AG04449 (cell line): ENCODE measurements at places on chromosomes 1 and 21.

DNA sequence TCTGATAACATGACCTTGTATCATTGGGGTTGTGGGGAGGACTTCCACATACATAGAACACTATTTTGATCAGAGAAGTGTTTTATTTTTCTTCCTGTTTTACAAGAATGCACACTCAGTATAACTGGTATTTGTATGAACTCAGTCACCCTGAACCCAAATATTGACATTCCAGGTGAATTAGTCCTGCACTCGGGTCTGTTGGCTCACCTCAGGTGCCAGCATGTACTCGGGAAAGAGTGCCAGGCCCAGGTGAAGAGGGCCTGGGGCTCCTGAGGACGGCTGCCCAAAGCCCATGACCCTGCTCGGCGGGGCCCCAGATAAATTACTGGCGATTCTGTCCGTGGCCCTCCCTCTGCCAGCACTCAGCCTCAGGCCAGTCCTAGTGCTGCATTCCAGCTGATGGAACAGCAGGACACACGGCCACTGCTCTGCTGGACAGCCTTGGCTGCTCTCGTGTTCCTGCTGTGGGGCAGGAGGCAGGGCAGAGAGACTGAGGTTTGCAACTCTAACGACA, 75.4 kb upstream of the TMPRSS2 start:
- no peak for DNase-seq

DNA sequence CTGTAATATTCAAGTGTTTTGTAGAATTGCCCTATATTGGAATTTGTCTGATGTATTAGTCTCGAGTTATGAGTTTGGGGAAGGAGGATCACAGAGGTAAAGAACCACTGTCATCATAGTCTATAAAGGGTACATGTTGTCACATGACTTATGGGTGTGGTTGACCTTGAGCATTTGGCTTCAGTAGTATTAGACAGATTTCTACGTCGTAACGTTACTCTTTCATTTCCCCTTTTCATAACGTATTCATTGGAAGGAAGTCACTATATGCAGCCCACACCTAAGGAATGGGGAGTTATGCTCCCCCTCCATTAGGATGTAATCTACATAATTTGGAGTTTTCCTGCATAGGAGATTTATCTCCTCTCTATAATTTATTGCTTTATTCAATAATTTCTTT, 110.1 kb upstream of the VAV3 start:
- DNase-seq: no peak

GRCh38 chr1:56570924-56571372, 8.4 kb downstream of the PLPP3 start:
- DNase-seq: no peak

DNA sequence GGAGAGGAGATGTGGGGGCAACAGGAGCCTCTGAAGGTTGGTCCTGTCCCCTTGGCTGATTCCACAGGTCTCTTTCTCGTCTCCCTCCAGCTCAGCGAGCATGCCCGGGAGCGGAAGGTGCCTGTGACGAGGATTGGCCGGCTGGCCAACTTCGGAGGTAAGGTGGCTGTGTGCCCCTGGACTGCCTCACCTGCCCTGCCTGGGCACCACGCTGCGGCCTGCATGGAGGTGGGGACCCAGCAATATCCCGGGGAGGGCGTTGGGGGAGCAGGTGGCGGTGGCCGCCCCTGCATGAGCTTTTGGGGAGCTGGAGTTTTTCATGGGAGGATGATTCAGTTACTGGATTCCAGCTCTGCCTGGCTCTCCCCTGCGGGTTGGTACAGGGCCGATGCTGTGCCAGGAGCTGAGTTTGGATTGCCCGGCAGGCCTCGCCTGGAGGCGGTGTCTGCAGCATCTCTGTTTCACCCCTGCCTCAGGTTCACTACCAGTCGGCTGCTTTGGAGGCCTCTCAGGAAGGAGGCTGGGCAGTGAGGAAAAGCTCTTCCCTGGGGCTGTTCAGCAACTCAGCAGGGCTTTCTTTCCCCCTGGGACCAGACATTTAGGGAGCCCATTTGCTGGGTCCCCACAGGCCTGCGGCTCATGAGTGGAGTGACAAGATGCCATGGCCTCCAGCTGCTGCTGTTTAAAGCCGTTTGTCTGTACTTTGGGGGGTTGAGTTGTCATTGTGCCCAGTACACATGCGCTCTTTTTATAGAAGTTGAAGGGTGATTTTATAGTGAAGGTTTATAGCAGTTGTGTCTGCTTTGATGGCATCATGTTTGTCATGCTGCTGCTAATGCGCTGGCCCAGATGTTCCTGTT, 25.7 kb downstream of the COQ8A start:
- no peak for DNase-seq

DNA sequence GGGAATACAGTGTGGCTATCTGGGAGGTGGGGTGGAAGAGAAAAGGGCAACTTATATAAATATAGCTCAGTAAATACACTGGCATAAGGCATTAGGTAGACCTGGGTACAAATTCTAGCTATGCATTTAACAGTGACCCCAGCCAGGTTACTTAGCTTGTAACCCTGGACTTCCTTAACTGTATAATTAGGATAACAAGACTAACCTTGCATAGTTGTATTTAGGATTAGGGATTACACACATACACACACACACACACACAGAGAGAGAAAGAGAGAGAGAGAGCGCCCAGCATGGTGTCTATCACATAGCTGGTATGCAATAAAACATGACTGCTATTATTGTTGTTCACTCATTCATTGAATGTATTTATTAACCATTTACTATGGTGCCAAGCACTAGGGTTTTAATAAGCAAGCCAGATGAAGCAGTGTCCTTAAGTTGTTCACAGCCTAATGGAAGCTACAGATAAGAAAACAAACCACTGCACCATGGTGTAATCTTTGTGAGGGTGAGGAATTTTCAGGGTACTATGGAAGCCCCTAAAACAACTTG, 251.4 kb downstream of the ZNF648 start:
- DNase-seq: no peak

- DNase-seq: no peak
Measured at GRCh38 chr1:158148468-158148867, 32.2 kb upstream of the CD1D start.

DNA sequence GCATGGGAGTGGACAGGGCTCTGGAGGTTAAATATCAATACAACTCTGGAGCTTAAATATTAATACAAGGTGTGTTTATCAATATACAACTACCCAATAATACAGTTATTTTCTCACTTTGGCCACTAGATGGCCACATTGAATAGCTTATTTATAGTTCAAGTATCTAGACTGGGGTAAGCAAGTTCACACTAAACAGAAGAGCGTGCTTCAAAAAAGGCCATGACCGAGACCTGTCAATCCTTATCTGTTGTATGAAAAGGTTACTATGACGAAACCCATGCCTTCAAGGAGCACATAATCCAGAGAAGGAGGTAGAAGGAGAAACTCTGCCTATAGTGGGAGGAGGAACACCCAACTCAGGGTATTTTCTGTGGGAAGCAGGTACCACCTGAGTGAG, 29.1 kb downstream of the CHML start:
- DNase-seq: no peak

- no peak for DNase-seq
Measured at GRCh38 chr1:230401763-230402294, 24.3 kb downstream of the PGBD5 start.

DNA sequence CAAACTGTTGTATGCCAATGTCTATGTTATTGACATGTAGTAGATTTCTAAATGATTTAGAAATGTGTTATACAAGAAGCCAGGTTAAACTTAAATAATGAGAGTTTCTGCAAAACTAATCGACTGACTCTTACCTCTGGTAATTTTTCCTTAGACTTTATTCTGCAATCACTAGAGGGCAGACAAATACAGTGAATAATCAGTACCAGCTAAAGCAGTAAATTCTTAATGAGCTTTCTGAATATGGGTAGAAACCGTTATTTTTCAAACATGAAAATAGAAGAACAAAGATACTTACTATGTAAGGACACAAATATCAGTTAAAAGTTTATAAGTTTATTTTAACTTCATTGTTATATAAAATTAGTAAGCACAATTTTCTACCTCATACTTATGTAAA, 97.9 kb upstream of the RGS1 start:
- DNase-seq: no peak

- DNase-seq: no peak
Measured at GRCh38 chr1:197200272-197200899, 53.9 kb upstream of the ASPM start.

- DNase-seq: no peak
Measured at GRCh38 chr1:171279678-171280077, 31.4 kb downstream of the FMO1 start.

DNA sequence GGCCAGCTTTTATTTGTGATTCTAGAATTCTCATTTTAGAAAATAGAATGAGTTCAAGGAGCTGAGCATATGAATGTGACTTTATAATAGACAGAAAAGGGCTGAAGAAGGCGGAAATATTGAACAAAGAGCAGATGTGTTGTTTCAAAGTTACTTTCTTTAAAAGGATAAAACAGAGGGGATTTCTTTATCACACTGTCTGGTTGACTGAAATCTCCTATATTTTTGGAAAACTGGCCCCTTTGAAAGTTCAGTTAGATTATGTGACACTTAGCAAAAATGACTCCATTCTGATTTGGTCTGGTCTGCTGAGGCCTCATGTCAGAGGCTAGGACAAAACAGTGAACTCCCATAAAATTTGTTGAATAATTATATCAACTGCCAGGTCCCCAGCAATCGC, 46.4 kb upstream of the DNAH14 start:
- DNase-seq: no peak

GRCh38 chr21:44623575-44623974, 3.3 kb upstream of the KRTAP10-9 start:
- DNase-seq: no peak

DNA sequence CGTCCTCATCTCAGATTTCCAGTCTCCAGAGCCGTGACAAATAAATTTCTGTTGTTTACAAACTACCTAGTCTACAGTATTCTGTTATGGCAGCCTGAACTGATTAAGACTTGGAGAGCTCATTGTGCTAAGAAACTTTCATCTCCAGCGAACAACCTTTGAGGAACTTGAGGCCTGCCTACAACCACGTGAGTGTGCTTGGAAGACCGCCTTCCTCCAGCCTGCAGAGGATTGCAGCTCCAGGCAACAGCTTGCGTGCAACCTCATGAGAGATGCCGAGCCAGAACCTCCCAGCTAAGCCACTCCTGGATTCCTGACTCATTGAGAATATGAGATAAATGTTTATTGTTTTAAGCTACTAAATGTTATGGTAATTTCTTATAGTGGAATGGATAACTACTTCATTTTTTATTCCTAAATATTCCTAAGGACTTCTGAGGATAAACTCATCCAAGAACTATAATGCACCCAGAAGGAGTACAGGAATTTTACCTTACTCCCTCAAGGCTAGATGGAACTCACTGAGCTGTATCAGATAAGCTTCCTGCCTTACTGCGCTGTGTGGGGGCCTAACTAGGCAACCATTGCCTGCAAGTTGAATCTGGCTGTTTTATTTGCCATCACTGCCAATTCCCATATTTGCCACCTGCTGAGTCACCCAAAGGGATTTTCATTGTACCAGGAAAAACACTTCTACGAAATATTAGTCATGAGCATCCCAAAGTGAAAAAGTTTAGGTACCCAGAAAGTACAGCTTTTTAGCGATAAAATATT, 17.6 kb downstream of the FAM177B start:
- peak; percentile 83 for DNase-seq

GRCh38 chr1:183991756-183992155, 45.8 kb downstream of the COLGALT2 start:
- DNase-seq: no peak

DNA sequence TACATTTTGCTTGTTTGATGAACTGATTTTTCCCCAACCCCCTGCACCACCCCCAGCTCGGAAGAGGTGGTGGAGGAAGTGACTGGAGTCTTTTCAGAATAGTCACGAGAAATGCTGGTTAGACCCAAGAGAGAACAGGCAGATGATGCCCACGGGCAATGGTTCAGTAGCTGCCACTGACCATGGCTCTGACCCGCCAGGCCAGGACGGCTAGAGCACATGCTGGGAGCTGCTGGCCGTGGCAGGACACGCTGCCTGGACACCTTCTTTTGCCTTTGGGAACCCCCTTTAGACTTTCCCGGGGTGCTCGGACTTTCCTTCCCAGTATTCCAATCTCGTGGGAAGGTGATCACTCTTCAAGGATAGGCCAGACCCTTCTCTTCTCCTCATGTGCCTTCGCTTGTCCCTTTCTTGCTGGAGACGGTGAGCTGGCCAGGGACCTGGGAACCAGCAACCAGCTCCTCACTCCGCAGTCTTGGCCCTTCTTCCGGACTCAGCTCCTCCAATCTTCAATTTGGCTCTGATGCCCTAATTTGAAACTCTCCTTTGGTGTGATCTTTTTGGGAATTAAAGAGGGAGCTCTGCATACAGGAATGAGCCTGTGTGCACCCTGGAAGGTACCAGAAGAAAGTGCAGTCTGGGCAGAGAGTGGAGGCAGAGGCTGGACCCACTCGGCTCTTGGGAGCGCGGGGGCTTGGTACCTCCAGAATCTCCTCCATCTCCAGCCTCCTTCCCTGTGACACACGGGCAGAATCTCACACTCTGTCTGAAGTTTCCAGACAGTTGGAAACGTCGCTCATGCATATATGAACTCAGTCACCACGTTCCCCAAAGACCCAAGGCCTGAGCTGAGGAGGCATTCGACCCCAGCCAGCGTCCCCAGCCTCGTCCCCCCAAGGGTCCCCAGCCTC, 4.0 kb upstream of the PDE9A start:
- no peak for DNase-seq

GRCh38 chr1:202664083-202664482, 46.2 kb downstream of the SYT2 start:
- DNase-seq: no peak

- no peak for DNase-seq
Measured at GRCh38 chr1:11337580-11338073, 64.6 kb downstream of the UBIAD1 start.

- no peak for DNase-seq
Measured at GRCh38 chr1:64518692-64519481, 49.0 kb downstream of the CACHD1 start.

GRCh38 chr1:36760081-36760480, 274.2 kb downstream of the GRIK3 start:
- DNase-seq: no peak

DNA sequence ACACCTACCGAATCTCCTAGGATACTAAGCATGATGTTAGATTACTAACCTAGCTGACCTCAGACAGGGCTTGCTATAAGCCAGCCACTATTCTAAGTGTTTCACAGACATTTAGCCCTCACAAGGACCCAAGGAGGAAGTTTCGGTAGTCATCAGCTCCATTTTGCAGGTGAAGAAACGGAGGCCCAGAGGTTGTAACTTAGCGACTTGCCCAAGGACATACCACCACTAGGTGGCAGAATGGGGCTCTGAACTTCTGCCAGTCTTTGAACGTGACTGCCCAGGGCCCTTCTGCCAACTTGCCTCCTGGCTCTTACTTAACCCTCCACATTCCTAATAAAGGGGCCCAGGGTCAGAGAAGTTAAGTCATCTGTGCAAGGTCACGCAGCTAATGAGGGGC, 283.5 kb downstream of the C1orf94 start:
- no peak for DNase-seq

GRCh38 chr1:152968248-152968647, 2.2 kb upstream of the SPRR4 start:
- no peak for DNase-seq
